ENCODE measurements at places on chromosomes 11 and 22.
A peak's percentile ranks its signal among the peaks of the same experiment; 100 is the strongest.

DNA sequence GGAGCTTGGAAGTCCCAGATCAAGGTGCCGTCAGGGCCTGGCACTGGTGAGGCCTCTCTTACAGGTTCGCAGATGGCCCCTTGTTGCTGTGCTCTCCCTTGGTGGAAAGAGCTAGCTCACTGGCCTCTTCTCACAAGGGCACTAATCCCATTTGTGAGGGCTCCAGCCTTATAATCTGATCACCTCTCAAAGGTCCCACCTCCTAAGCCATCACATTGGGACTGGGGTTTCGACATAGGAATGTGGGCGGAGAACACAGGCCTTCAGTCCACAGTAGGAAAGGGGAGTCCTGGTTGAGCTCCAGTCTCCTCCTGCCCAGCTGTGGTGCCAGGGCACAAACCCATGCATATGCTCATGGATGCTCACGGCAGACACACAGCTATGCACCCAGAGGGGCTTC, 14.0 kb upstream of the LRRC32 start:
- no peak for DNase-seq

GRCh38 chr11:63537293-63538101, 889 bp downstream of the PLAAT4 start:
- no peak for DNase-seq

DNA sequence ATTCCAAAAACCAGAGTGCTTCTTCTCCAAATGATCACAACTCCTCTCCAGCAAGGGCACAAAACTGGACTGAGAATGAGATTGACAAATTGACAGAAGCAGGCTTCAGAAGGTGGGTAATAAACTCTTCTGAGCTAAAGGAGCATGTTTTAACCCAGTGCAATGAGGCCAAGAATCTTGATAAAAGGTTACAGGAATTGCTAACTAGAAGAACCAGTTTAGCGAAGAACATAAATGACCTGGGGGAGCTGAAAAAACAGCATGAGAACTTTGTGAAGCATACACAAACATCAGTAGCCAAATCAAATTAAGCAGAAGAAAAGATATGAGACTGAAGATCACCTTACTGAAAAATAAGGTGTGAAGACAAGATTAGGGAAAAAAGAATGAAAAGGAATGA, 15.5 kb downstream of the OR52M1 start:
- DNase-seq: peak; percentile 84

DNA sequence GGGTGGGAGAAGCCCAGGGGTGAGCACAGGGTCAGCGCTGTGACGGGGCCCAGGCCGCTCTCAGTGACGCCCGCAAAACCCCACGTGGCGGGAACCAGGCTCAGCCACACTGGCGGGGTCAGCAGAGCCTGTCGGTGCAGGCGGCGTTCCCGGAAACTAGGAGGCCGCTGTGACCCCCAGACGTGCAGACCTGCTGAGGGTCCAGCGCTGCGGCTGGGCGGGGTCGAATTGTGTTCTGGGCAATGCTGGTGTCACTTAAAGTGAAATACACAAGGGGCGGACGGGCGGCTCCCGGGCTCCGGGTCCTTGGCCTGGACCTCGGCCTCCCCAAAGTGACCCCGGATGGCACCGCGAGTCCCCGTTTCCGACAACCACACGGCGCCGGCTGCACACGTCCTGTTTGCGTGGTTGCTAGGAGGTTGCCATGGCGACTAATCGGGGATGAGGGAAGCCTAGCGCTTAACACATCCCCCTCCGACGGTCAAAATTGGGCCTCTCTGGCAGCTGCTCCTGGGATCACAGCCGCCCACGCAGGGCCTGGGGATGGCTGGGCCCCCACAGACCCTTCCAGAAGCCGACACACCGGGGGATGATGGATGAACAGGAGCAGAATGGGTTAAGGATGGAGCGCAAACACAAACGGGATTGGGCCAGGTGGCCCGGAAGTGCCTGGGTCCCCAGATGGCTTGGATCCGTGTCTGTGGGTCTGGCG, 81.7 kb upstream of the PRR5 start:
- peak; percentile 75 for DNase-seq

GRCh38 chr22:31177420-31178162, 17.6 kb downstream of the RNF185 start:
- peak; percentile 35 for DNase-seq

DNA sequence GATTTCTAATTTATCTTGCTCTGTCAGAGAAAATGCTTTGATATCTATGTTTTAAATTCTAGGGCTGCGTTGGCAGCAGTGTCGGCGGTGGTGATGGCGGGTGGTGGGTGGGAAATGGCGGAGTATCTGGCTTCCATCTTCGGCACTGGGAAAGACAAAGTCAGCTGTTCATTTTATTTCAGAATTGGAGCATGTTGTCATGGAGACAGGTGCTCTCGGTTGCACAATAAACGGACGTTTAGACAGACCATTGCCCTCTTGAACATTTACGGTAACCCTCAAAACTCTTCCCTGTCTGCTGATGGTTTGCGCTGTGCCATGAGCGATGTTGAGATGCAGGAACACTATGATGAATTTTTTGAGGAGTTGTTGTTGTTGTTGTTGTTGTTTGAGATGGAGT, 36.1 kb upstream of the PHOX2A start:
- no peak for DNase-seq

- DNase-seq: no peak
These were observed 434.4 kb downstream of the METTL15 start for GRCh38 chr11:28542561-28542960.

DNA sequence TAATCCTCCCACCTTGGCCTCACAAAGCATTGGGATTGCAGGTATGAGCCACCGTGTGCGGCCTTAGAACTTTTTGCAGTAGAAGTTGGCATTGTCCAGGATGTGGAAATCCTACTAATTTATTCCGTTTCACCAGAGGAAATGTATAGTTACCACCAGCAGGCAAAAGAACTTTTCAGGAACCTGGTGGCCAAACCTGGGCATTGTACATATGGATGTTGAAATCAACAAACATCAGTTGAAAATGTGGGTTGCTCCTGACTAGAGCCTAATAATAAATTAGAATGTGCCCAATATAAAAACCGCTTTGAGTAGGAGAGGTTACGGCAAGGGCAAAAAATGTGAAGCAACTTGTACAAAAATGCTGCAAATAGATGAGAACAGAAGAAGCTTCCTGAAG, 40.7 kb upstream of the XBP1 start:
- no peak for DNase-seq

DNA sequence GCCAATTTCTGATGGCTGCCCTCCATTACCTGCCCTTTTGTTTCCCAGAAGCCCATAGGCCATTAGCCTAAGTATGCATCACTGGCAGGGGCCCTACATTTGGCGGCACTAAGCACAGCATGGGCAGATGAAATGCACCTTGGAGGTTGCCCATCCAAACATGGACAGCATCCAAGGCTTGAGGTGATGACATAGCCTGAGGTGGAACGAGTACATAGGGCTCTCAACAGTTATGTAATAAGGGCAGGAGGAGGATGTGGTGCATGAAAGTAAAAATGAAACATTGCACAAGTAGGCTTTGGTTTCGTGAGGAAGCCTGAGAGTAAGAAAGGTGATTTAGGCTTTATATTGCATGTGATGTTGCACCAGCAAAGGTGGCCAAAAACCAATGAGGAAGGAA, 148.1 kb downstream of the FAM76B start:
- DNase-seq: no peak

DNA sequence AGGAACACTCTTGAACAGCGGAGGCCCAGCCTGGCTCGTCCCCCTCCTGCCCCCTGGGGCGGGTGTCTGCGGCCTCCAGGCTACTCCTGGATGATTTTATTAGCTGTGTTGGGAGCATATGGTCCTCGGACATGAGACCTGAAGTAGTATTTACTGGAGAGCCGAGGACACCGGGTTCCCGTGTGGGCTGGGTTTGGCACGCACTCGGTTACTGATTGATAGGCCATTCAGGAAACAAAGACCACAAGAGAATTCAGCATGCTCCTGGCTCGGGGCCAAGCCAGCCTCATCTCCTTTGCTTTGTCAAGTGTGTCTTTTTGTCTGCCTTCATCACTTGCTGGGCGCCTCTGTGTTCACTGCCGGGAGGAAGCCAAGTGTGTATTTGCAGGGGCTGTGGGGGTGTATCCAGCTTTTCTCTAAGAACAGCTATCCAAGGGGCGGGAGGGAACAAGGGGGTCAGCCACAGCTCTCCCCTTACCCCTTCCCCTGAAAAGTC, 9.7 kb downstream of the FXYD2 start:
- peak; percentile 96 for DNase-seq

DNA sequence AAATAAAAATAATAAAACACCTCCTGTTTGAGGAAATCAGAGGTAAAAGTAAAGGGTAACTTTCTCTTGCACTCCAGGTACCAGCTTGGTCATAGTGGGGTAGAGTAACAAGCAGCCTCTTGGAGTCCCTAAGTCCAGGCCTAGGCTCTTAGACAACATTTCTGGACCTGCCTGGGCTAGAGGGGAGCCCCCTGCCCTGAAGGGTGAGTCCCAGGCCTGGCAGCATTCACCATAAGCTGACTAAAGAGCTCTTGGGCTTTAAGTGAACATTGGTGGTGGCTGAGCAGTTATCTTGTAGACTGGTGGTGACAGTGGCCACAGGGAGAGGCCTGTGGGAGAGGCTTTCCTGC, 18.6 kb upstream of the OR56A3 start:
- no peak for DNase-seq

GRCh38 chr11:118219732-118220131, 5.1 kb downstream of the JAML start:
- DNase-seq: no peak

- no peak for DNase-seq
These were observed 1.9 kb downstream of the CCDC117 start for GRCh38 chr22:28774378-28774777.

- DNase-seq: no peak
These were observed 46.2 kb downstream of the C11orf58 start for GRCh38 chr11:16784666-16785065.

GRCh38 chr22:41171996-41172395, 33.1 kb upstream of the L3MBTL2 start:
- DNase-seq: no peak

GRCh38 chr11:1814691-1815090, 20.1 kb upstream of the SYT8 start:
- DNase-seq: no peak

DNA sequence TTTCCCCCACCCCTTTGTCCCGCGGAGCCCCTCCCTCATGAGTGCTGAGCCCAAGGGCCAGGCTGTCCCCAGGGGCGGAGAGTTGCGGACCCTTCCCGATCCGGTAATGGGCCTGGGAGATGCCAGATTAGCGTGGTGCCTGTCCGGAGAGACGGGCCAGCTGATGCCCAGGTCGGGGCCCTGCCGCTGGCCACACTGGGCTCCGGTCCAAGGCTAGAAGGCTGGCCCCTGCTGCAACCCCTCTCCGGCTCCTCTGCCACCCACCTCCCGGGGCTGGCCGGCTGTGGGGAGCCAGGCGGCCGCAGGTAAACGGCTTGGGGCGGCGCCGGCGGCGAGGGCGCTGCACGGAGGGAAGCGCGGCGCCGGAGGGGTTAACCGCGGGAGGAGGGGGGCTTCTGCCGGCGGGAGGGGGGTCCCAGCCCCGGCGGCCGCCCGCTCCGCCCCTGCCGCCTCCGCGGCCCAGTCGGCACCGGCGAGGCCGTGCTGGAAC, at the start of gene KCNK4:
Gene KCNK4, plus strand, starts transcription at position 41 of the 490 bp plus-strand sequence. CDS start 1,717 bp downstream, outside the sequence.
- DNase-seq: no peak

- peak; percentile 91 for DNase-seq
These were observed 16.4 kb upstream of the FCHSD2 start for GRCh38 chr11:73158356-73159051.

- DNase-seq: no peak
These were observed 6.0 kb downstream of the P2RX6 start for GRCh38 chr22:21020802-21021429.

GRCh38 chr11:109865548-109866186, 227.5 kb upstream of the ZC3H12C start:
- no peak for DNase-seq

GRCh38 chr11:36326524-36327419, 30.7 kb downstream of the PRR5L start:
- no peak for DNase-seq

- no peak for DNase-seq
These were observed 76.0 kb downstream of the EHF start for GRCh38 chr11:34696862-34697261.

- no peak for DNase-seq
These were observed 32.6 kb upstream of the NNMT start for GRCh38 chr11:114263513-114264170.

- peak; percentile 85 for DNase-seq
These were observed 22.8 kb downstream of the ARRB1 start for GRCh38 chr11:75328426-75329277.

- no peak for DNase-seq
These were observed 112.5 kb downstream of the BBOX1 start for GRCh38 chr11:27153136-27153535.

DNA sequence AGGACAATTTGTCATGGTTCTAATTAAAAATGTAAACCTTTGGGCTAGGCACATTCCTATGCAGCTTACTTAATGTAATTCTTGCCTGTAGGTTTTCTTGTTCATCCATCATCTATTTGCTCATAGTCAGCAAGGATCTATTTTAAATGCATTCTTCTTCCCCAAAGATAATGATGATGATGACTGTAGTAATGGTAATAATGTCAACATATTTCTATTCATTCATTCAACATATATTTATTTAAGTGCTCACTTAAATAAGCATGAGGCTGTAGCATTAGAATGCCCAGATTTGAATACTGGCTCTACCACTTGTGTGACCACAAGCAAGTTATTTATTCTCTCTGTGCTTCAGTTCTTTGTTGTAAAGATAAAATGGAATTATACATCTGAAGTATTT, 169.6 kb upstream of the SYN3 start:
- DNase-seq: no peak

GRCh38 chr11:122882189-122882856, at the start of gene JHY:
JHY (plus strand) TSS chr11:122882759; CDS start chr11:122885850, 3,091 bp downstream.
- peak; percentile 36 for DNase-seq

GRCh38 chr22:47434336-47435203, 672.1 kb downstream of the TBC1D22A start:
- DNase-seq: no peak

DNA sequence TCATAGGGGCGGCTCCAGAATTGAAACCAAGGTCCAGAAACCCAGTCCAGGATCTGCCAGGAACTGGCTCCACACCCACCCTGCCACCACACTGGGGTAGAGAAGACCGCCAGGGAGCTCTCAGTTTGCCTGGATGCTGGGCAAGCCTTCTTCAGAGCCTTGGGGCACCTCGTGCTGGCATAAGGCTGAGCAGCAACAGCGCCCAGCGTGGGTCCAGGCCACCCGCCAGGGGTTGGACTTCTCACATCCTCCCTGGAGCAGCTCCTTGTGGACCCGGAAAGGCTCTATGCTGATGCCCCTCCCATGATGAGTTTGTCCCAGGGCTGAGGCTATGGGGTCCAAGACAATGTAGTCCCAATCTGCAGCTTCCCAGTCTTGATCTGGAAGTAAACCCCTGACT, 29.7 kb downstream of the ALX4 start:
- DNase-seq: no peak

DNA sequence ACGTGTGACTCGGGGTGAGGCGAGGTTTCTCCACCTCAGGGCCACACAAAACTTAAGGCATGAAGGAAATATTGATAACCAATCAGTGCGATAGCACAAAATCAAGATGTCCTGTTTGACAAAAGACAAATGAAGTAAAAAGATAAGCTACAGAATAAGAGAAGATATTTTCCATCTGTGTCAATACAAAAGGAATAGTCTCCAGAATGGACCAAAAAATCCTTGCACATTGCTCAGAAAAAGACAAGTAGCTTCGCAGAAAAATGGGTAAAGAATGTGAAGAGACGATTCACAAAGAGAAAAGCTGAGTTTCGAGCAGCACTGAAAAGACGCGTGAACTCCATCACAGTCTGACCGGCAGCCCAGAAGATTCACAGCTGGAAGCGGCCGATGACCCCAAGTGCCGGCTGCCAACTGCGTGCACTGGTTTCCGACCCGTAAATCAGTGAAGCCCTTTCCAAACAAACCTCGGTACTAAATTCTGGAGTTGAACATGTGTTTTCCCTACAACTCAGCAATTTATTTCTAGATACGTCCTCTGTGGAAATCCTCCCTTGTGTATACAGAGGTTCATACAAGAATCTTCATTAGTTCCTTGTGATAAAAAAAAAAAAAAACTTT, 308.4 kb downstream of the BRD1 start:
- no peak for DNase-seq
